GM03348 (cell line): ENCODE measurements at places on chromosomes 2 and 18.

GRCh38 chr2:216426938-216427337 is 14.7 kb downstream of the SMARCAL1 start:
- peak; percentile 70 for DNase-seq

GRCh38 chr18:77092104-77093066 is 40.2 kb downstream of the MBP start:
- no peak for DNase-seq

DNA sequence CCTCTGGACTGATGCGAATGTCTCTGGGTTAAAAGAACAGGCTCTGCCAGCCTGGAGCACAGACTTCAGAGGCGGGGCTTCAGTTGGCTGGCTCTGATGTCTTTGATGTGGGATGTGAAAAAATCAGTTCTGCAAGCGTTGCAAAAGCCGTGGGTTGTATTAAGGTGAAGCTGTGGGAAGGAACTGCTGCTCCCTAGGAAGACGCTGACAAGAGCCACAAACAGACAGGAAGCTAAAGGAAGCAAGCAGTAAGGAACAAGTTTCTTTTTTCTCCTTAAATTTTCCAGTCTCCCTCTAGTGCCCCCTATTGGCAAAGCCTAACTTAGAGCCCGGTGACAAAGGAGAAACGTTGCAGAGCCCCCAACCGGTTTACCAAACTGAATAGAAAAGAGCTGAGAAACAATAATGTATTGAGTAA is 239.0 kb downstream of the CCDC178 start:
- peak; percentile 10 for DNase-seq

DNA sequence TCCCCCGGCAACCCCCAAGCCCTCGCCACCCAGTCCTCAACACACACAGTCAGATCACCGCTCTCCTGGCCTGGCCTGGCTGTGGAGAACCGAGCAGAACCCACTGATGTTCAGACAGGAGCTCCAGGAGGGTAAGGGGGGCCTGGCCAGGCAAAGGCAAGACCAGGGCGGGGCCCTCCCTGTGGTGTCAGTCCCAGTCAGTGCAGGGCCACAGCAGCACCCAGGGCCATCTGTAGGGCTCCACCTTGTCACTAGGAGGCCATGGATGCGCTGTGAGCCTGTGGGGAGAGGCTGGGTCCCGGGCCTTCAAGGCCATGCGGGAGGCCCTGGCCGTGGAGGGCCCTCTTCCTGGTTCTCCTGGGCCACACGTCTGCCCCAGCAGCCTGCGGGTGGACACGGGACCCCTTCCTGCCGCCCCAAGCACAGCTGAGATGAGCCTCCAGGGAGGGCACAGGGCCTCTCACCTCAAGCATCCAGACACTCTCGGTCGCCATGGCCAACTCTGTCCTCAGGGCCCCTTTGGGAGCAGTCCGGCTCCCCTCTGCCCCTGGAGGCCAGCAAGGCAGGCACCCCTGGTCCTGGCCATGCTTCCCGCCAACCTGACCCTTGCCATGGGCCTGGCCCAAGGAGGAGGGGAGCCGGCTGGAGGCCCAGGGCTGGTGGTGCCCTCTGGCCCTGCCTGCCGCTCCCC is 2.0 kb downstream of the ANO7 start:
- DNase-seq = no peak

DNA sequence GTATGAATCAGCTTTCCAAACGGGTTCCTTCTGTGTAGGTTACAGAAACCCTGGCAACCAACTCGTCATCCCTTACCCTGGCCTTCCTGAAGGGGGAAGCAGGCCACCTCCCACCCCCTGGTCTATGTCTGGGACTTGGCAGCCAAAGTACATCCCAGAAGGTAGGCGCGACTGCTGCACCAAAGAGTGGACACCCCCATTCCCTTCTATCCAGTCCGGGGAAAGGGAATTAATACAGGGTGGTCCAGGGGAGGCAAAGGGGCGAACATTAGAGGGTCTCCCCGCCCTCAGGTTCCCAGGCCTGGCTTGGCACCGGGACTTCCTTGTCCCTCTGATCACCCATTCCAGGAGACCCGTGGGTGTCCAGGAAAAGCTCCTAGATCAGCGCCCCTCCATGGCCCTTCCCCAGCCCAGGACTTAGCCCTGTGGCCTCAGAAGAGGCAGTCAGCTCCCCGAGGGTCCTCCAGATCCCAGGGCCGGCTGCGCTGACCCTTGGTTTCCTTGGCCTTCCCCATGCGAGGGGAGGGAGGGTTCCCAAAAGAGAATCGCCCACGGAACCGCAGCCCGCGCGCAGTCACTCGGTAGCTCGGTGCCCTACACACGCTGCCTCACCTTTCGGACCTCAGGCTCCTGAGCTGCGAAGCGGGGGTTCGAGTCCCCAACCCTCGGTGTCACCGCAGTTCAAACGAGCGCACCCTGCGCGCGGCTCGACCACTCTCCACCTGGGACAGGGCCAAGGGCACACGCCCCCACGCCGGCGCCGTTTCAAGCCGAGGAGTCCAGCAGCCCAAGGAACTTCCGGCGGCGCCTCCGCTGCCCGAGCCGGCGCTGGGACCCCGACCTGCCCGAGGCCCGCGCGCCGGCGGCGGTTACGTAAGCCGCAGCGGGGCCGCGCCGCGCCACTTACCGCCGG is at the start of gene PER2:
PER2 (minus strand) TSS at position 874 of the 913 bp plus-strand sequence. CDS start 10,674 bp downstream, outside the sequence.
- peak; percentile 83 for DNase-seq

GRCh38 chr18:56175330-56176001 is 462.9 kb downstream of the TXNL1 start:
- DNase-seq = no peak

GRCh38 chr2:170493426-170494097 is 221.6 kb upstream of the SP5 start:
- no peak for DNase-seq

DNA sequence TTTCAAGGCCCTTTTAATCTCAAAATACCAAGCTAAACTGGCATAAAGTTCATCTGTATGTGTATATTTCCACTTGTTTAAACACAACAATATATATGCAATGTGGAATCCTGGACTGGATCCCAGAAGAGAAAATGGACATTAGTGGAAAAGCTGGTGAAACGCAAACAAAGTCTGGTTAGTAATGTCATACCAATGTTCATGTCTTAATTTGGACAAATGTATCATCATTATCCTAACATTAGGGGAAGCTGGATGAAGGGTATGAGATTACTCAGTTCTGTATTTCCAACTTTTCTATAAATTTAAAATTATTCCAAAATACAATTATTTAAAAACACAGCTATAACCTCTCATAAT is 3.8 kb downstream of the SP3 start:
- DNase-seq = no peak

- DNase-seq = no peak
Measured at GRCh38 chr2:98308532-98308931, 37.7 kb upstream of the CNGA3 start.

DNA sequence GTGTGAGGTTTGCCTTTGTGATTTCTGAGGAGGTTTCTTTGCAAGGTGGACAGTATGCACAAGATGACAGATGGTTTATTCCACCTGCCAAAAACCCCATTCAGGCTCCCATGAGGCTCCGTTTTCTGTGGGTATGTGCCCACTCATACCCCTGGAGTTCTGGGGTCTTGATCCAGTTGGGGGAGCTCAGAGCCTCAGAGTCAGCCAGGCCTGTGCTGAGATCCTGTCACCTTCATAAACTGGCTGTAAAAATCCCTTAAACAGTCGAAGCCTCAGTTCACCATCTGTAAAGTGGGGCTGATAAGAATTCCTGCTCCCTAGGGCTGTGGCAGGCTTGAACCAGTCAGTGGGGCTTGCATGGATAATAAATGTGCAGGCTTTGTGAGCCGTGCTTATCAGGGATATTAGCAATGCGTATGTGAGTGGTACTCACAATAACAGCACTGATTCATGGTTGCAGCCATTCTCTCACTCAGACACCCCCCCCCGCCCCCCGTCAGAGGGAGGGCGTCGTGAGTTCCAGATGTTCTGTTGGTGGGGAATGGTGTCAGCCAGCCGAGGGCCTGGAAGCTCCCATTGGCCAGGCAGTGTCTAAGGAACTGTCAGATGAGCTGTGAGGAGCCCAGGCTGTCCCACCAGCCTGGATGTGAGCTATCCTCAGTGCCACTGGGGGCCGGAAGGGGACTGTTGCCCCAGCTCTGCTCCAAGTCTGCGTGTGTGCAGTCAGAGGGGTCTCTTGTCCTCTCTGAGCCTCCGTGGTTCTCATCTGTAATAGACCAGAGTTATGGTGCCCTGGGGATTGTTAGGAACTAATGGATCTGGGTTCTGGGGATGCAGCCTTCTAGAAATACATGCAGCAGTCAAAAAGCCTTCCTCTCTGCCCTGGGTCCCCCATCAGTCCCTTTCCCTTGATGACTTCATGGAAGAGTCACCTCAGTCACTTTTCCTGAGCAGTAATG is 51.7 kb downstream of the KCNIP3 start:
- DNase-seq = peak; percentile 30

- no peak for DNase-seq
Measured at GRCh38 chr2:47078541-47079482, 76.3 kb downstream of the STPG4 start.

GRCh38 chr2:118921646-118922045 is 20.3 kb upstream of the MARCO start:
- DNase-seq = no peak

- no peak for DNase-seq
Measured at GRCh38 chr2:60523963-60524362, 29.5 kb downstream of the BCL11A start.

DNA sequence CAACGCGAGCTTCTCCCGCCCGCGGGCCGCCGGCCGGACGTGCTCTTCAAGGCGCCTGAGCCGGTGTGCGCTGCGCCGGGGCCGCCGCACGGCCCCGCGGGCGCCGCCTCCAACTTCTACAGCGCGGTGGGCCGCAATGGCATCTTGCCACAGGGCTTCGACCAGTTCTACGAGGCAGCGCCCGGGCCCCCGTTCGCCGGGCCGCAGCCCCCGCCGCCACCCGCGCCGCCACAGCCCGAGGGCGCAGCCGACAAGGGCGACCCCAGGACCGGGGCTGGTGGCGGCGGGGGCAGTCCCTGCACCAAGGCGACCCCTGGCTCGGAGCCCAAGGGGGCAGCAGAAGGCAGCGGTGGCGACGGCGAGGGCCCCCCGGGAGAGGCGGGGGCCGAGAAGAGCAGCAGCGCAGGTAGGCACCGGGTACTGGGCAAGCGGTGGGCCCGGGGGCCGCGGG is 676 bp downstream of the HOXD11 start:
- no peak for DNase-seq

- DNase-seq = peak; percentile 75
Measured at GRCh38 chr2:64488050-64488974, 34.4 kb downstream of the LGALSL start.

- no peak for DNase-seq
Measured at GRCh38 chr2:233419602-233420391, 65.5 kb downstream of the DGKD start.

- DNase-seq = peak; percentile 53
Measured at GRCh38 chr2:29108225-29108624, 7.0 kb upstream of the CLIP4 start.

GRCh38 chr2:129757915-129758783 is 221.3 kb upstream of the RAB6C start:
- no peak for DNase-seq

DNA sequence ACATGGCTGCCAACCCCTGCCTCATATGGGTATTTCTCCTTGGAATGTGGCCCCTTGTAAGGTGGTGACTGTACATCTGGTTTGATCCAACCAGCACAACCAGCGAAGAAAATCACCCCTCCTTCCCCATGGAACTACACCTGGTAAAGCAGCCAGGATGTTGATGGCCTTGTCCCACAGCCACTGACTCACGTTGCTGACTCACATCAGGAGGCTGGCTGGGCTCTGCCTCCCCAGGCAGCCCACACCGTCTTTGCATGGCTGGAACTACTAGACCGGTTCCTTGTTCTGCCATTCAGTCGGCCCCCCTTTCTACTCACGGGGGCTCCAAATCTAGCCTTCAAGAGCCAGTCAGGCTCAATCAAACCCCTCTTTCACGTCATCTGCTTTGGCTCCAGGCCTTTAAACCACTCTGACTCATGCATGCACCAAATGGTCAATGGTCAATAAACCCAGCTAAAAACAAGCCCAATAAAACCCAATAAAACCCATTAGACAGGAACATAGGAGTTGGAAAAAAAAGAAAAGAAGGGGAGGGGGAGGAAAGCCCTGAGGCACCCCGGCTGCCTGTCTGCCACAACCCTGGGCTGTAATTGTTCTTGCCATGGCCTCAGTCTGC is 114.8 kb downstream of the PLB1 start:
- peak; percentile 82 for DNase-seq

DNA sequence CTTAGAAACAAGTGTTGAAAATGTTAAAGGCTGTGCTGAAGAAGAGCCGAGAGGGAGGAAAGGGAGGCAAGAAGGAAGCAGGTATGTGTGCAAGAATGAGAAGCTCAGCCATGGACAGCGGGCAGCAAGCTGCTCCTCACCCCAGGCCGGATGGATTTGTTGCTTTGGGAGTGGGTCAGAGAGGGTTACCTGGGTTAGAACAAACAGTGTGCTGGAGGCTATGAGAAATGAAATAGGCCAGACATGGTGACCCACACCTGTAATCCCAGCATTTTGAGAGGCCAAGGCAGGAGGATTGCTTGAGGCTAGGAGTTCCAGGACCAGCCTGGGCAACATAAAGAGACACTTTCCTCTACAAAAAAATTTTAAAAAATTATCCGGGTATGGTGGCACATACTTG is 97.5 kb downstream of the TANC1 start:
- no peak for DNase-seq

GRCh38 chr18:55779691-55780585 is 191.9 kb upstream of the TCF4 start:
- DNase-seq = peak; percentile 73

- no peak for DNase-seq
Measured at GRCh38 chr2:111995148-111995547, 59.9 kb upstream of the TMEM87B start.

GRCh38 chr2:191571163-191571769 is 106.7 kb upstream of the NABP1 start:
- peak; percentile 57 for DNase-seq

DNA sequence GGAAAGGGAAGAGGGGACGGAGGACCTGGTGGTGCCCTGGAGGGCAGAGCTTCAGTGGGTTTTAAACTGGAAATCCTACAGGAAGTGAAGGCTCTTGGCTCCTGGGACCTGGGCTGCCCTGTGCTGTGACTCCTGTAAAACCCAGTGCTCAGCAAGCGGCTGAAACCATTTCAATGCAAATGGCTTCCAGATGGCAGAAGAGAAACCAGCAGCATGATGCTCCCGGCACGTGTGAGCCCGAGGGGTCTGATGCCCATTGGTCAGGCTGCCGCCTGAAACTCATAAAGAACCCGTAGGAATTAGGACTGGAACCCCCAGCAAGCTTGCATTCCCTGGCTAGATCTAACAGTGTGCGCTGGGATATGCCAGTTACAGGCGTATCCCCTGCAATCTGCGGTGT is 109.2 kb upstream of the THOC1 start:
- no peak for DNase-seq

GRCh38 chr2:200756618-200757321 is 54.9 kb upstream of the BZW1 start:
- DNase-seq = peak; percentile 84
